T-cell (primary cell): ENCODE measurements at places on chromosomes 2 and 18. TPM values are rescaled to one million over a fixed set of nuclear protein-coding genes. Genes with fewer than 3 reads are reported as not detected.

- DNase-seq, result no peak
Measured at GRCh38 chr2:45979065-45979464, 318.1 kb upstream of the EPAS1 start.

- DNase-seq, result no peak
Measured at GRCh38 chr18:34025191-34025801, 199.4 kb downstream of the NOL4 start.

DNA sequence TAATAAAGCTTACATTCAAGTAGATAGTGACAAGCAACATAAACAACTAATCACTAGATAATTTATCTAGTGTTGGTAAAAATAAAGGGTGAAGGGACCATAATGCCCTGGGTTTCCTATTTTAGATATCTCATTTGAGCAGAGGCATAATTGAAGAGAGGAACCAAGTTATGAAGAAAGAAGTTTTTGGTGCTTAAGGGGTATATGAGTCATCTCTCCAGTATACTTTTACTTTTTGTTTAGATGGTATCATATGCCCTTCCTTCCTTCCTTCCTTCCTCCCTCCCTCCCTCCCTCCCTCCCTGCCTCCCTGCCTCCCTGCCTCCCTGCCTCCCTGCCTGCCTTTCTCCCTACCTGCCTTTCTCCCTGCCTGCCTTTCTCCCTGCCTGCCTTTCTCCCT is 1053.5 kb upstream of the CELF4 start:
- DNase-seq, result no peak

- no peak for DNase-seq
Measured at GRCh38 chr18:79774111-79774510, 23.6 kb upstream of the KCNG2 start.

- DNase-seq, result no peak
Measured at GRCh38 chr2:178819147-178819875, 12.1 kb upstream of the TTN start.

DLX1 gene
- total RNA-seq, result not detected
